ENCODE measurements at places on chromosomes 7 and 10.
A peak's percentile ranks its signal among the peaks of the same experiment; 100 is the strongest.

- no peak for DNase-seq
These were observed 32.5 kb downstream of the ERLIN1 start for GRCh38 chr10:100153239-100153825.

DNA sequence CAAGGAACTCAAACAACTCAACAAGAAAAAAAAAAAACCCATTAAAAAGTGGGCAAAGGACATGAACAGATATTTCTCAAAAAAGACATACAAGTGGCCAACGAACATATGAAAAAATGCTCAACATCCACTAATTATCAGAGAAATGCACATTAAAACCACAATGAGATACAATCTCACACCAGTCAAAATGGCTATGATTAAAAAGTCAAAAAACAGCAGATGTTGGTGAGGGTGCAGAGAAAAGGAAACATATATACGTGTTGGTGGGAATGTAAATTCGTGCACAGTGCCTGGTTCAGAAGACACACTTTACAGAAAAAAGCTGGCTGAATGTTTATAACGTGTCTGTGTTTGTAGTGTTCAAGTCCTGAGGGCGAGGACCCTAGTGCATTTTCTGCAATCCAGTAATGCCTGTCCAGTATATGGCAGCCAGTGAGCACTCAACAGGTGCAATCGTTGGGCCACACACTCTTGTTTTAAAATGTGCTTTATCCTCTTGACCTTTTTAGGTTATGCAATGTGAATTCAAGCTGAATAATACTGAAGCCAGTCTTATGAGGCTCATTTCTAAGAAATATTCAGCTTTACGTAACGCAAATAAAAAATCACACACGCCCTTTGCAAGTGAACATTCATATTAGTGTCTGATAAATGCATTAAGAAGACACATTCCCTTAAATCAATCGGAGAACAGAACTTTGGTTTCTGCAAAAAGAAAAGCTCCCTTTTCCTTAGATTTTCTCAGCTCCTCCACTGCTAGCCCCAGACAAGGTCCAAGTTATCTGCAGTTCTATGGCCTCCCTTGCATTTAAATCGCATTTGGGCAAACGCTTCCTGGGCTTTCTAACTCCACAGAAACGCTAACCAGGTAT lies 813 bp upstream of the MTURN start:
- no peak for DNase-seq

DNA sequence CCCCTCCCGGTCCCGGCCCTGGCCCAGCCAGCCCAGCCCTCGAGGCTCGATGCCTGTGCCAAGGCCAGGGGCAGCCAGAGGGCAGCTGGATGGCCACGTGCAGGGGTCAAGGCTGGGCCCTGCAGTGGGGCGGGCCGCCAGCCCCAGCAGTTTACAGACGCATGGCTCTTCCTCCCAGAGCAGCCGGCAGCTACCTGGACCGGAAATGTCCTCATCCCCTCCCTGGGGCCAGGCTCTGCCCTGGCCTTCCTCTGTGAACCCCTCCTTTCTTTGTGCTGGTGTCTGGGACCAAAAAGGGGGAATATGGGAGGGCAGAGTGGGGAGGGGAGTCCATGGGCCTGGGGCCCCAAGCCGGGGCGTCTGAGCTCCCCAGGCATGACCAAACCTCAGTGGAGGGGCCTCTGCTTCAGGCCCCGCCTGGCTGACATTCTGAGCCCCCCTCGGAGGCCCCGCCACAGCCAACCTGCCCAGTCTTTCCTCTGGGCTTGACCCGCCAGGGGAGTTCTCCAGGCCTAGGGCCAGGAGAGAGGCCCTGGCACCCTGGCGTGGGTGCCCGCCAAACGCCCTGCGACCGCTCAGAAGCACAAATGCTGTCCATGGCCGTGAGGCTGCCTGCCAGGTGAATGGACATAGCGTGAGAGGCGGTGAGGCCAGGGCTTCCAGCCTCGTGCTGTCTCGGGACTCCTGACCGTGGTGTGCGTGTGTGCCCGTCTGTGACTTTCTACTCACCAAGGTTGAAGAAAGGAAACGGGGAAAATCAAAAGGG lies 24.7 kb upstream of the AMZ1 start:
- no peak for DNase-seq

DNA sequence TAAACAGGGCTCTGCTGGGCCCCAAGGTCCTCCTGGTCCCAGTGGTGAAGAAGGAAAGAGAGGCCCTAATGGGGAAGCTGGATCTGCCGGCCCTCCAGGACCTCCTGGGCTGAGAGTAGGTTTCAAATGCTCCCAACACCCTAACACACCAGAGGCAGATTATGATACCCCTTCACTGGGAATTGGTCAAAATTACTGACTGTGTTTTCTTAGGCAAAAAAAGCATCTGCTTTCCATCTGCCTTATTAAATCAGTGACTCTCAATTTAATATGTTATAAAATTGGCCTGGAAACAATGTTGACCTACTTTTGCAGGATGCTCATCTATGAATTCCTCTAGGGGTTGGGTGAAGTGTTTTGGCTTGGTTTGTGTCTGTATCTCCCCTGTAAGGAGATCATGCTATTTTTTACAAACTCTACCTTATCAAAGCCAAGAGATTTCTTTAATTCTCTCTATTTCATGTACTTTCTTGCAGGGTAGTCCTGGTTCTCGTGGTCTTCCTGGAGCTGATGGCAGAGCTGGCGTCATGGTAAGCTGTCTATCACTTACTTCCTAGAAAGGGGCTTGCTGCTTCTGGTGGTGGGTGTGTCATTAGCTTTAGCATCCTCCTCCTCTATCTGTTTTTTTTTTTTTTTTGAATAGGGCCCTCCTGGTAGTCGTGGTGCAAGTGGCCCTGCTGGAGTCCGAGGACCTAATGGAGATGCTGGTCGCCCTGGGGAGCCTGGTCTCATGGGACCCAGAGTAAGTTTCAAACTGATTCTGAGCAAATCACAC lies 15.9 kb downstream of the COL1A2 start:
- DNase-seq: no peak

GRCh38 chr10:132674311-132674710 lies 111.6 kb downstream of the NKX6-2 start:
- no peak for DNase-seq

- no peak for DNase-seq
These were observed 35.9 kb downstream of the FZD1 start for GRCh38 chr7:91299952-91300775.

- no peak for DNase-seq
These were observed 80.0 kb upstream of the COL1A2 start for GRCh38 chr7:94314413-94315410.

- DNase-seq: no peak
These were observed 11.2 kb downstream of the RPA3 start for GRCh38 chr7:7707246-7707645.

DNA sequence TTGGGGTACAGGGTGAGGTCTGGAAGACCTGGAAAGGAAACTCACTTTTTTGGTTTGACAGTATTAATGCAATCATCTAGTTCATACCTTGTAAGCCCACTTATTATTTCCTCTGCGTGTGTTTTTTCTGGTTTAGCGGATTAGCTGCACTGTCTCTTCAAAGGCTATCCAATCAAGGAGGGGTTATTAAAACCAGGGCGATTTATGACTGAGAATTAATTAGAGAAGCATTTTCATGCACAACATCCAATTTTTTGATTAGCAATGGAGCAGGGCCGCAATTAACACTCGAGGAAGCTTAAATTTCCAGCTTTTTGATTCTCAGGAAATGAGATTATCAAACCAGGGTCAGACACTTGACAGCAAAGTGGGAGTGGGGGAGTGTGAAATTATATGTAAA lies 248.9 kb downstream of the EXOC4 start:
- DNase-seq: no peak

- DNase-seq: no peak
These were observed 39.6 kb downstream of the PPIF start for GRCh38 chr10:79386637-79387465.

DNA sequence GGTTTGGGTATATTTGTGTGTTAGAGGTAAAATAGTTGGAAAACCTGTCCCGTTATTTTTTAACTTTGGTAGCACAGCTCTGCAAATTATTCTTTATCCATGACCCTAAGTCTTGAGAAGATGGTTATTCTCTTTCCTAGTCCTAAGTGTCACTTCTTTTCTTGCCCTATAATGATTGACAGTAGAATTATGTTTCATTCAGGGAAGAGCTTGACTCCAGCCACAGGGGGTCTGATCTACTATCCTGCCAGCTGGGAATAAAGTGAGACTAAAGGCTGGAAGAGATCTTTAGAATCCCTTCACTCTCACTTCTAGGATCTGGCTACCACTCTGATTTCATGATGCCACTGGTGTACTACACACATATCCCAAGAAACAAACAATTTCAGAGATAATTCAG lies 90.4 kb downstream of the PHTF2 start:
- no peak for DNase-seq

DNA sequence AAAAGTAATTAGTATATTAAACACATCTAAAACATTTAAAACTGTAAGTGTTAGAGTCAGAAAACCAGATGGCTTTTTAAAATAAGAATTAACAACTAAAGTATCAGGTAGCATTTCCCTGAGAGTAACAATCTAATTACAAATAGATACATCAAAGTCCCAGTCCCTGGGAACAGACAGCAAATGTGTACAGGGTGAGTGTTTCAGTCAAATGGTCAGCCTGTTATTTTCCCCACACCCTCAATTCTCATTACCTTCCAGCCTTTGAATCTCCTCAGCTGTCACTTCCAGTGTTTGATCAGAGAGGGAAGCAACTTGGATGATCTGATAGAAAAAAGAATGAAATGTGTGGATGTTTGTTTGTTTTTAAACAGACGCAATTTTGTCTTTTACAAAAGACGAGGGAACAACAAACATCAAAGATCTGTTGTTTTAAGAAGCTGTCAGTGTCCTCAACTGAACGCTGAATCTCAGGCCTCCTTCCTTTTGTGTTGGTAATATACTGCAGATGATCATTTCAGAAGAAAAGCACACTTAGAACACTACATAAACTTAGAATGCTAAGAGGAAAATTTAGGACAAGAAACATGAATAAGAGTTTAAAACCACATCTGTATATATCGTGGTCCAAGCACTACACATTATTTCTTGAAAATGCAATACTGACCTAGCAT lies 29.8 kb downstream of the CEP41 start:
- DNase-seq: no peak

GRCh38 chr10:88116971-88117626 lies 253.7 kb downstream of the PTEN start:
- no peak for DNase-seq

DNA sequence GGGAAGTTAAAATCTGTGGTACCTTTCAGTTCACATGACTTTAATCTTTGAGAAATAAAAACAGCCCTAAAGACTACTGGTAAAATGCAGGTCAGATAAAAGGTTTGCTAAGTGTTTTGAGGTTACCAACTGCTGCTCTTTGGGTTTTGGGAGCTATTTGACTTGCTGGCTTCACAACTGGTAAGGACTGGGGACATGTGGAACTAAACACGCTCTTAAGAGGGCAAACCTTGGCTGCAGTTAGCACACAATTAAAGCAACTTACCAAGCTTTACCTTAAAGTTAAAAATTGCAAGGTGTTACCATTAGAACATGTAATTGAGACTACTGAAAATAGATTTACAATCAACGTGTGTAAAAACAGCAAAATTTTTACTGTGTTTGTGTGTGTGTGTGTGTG lies 220.2 kb downstream of the PHF14 start:
- no peak for DNase-seq

DNA sequence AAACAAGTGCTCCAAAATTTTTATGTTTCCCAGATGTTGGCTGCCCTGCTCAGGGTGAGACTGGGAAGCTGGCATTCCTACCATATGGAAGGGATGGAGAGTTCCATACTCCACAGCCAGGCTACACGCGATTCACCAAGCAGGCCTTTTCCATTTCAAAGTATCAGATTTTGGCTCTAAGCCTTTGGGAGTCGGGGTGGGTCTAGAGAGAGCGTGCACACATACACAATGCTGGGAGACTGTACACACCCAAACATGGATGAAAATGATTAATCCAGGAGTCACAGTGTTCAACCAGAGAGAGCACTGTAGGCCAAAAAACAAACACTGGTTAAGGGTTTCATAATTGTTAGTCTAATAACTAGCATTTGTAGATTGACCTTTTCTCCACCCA lies 295.0 kb downstream of the BICC1 start:
- DNase-seq: no peak

DNA sequence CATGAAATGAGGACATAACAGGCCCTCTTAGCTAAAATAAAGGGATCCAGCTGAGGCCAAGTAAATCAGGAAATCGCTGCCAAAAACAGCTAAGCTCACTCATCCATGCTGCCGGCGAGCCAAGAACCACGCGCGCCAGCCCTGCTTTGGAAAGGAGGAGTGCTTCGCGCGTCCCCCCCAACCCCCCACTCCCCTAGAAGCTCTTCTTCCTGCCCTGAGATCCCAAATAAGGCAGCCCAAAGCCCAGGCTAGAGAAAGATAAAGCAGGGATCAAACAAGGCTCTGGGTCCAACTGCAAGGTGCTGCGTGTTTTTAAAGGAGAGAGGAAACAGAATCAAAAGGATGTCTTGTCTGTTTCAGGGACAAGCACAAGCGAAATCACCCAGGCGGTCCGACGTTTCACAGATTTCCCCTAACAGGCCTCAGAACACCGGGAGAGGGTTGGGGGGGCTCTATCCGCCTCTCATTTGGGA lies 168.3 kb upstream of the AUTS2 start:
- DNase-seq: no peak

- DNase-seq: no peak
These were observed 69.3 kb upstream of the PRR15 start for GRCh38 chr7:29494350-29494749.

GRCh38 chr7:139797607-139798006 lies 19.8 kb upstream of the HIPK2 start:
- no peak for DNase-seq

DNA sequence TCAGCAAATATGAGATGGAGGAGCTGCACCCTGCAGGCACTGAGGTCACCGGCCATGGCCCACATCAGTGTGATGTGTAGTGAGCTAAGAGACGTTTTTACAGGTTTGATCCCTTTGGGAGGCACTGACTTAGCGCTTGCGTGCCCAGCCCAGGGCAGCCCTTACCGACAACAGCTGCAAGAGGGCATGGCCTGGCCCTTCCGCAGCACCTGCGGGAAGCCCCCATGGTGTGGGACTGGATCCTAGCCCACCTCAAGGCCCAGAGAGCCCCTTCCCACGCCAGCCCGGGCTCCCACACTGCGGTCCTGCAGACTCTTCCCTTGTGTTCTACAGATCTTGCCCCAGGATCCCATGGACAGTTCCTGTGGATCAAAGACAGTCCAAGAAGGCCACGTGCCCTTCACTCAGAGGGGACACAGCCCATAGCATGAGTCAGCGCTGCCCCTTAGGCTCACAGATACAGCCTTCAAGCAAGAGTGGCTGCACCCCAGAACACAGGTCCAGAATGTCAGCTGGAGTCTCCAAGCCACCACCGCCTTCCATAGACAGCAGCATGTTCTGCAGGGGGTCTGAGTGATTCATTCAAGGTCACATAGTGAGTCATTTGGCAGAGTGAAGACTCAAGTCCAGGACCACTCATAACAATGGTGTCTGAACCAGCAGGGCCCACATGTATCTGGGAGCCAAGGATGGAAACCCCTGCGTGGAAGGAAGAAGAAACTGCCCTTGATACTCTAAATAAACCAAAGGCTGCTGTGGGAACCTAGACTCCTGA lies 25.4 kb downstream of the TLL2 start:
- no peak for DNase-seq

- DNase-seq: peak; percentile 26
These were observed at the start of gene ADCK2 for GRCh38 chr7:140672382-140673062. Gene ADCK2, plus strand, starts transcription at chr7:140672945. Its CDS starts 386 bp downstream, at chr7:140673331.
